ENCODE measurements at places on chromosomes 1 and 21. TPM values are rescaled to one million over a fixed set of nuclear protein-coding genes. Genes with fewer than 3 reads are reported as not detected.

The SPRR2G gene
- not detected for total RNA-seq

The CBR3 gene
- total RNA-seq, result 30.9 TPM

The PADI1 gene
- not detected for total RNA-seq

- no peak for DNase-seq
These were observed 188.8 kb downstream of the TTLL7 start for GRCh38 chr1:83810144-83810543.

DNA sequence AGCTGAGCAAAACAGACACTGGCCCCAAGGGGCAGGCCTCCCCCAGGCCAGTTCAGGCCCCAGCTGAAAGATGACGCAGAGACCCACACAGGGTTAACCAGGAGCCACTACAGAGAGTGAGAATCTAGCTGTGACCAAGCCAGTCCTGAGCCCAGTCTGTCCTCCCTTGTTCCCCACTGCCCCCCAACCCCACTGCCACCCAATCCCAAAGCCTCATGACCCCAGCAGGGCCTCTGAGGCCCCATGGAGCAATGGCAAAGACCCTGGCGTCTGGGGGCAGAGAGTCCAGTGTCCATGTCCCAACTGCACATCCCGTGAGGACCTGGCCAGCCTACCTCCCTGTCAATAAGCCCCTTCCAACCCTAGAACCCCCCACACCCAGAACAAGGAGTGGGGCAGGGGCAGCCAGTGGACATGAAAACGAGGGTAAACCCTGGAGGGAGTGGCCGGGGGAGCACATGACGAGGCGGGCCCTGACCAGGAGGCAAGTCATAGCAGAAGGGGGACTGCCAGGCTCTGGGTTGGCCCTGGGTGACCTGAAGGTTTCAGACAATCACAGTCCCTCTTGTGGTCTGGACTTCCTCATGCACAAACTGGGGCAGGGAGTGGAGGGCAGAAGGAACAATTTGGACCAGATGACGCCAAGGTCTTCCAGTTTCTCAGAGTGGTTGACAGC is 100.5 kb downstream of the GLIS1 start:
- no peak for DNase-seq

- DNase-seq, result no peak
These were observed 1.4 kb downstream of the BCL10 start for GRCh38 chr1:85274969-85275453.

DNA sequence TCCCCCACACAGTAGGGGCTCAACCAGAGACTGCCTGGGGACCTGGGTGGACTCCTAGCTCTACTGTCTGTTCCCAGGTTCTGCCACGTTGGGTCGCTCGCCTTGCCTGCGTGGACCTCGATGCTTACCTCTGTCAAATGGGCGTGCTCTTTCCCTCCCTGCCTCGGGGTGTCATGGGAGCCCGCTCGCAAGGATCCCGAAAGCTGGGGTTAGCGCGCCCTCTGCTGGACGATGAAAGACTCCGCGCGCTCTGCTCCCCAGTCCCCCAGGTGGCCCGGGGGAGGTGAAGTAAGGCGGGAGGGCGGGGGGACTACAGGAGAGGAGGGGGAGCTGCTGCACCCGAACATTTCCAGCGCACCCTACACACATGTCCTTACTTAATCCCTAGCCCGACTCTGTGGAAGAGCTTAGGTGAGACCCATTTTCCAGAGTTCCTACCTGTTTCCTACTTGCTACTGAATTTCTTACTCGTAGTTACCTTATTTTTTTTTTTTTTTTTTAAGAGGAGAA is 2.3 kb upstream of the BSND start:
- DNase-seq, result peak; percentile 82

DNA sequence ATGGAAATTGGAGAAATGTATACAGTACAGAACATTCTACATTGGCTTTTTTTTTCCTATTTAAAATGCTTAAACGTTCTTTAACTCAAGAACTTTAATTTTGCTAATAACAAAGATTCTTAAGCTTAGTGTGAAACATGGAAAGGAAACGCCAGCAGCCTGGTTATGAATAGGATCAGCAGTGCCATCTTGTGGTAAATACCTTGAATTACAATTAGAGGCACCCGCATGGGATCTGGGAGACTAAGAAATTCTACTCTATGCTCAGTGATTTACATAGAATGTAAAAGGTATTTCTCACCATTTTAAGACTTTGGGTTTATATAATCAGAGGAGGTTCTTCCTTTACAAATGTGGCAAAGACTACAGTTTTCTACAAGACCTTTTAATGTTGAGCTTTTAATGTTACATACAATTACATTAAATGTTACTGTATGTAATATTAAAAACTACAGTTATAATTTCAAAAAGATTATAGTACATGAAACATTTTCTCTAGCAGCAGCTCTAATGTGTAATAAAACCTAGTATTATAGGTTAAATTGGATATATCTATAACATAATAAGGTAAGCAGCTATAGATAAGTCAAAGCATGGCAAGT is 32.1 kb upstream of the APOBEC4 start:
- DNase-seq, result peak; percentile 45

DNA sequence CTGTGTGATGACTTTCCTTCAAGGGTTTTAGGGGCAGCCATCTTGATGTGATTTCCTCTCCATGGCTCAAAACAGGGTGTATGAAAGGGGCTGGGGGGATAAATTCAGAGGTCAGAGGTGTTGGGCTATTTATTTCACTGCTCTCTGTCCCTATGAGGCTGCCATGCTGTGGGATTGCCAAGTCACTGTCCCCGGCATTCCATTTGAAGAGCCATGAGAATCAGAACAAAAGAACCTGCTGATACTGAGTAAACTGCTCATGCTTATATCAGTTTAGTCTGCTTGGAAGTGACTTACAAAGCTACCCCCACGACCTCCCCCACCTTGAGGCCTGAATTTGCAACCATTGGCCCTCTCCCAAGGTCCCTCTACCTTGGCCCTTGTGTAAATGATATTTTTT is 72.3 kb upstream of the UBE2U start:
- DNase-seq, result no peak

DNA sequence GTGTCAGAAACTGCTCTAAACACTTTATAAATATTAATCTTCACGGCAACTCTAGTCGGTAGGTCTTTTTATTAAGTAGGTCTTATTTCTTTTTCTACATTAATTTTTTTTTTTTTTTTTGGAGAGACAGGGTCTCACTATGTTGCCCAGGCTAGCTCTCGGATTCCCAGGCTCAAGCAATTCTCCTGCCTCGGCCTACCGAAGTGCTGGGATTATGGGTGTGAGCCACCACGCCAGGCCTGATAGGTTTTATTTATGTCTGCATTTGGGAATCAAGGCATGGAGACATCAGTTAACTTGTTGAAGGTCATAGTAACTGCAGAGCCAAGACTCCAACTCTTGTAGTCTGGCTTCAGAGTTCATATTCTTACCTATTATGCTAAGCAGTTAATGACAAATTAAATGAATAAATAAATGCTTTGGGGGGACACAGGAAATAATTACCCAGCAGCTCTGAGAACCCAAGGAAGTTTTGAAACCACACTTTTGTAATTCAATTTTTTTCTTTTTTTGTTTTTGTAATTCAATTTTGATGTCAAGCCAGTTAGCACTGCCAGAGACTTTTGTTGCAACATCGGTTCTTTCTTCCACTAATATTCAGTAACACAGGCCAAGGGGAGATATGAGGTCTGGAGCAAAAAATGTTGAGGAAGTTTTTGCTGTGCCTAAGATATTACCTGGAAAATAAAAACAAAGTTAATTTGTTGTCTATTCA is 9.4 kb upstream of the UAP1 start:
- DNase-seq, result no peak

The FNBP1L gene
- 0.58 TPM for total RNA-seq

- DNase-seq, result no peak
These were observed 124.5 kb upstream of the DPYD start for GRCh38 chr1:98045211-98045766.

- no peak for DNase-seq
These were observed 1.0 kb downstream of the ROR1 start for GRCh38 chr1:63774617-63775417.

DNA sequence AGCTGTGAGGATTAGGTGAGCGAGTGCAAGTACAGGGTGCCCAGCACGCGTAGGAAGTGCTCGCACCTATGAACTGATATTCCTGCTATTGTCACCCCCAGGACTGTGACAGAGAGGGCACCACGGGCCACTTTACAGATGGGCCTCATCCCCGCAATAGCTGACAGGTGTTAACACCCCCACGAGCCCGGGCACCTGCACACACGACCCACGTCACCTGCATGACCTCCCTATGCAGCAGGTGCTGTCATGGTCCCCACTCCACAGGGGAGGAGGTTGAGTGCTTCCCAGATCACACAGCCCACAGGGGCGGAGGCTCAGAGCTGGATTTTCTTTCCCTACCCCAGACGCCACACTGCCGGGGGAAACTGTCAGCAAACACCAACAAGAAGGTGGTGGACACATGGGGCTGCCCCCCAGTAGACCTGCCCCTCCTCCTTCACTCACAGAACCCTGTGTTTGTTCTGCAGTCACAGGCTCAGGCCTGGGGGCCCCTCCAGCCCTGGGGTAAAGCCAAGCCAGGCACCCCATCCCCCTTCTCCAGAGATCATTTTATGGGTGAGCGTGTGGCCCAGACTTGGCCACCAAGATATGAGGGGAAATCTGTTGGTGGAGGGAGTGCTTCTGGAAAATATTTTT is 465.5 kb downstream of the MATN1 start:
- DNase-seq, result no peak

The RGS13 gene
- total RNA-seq, result not detected
